ENCODE measurements at places on chromosomes 5 and 9. TPM values are rescaled to one million over a fixed set of nuclear protein-coding genes. Genes with fewer than 3 reads are reported as not detected.

PCDHGA3 gene
- 0.54 TPM for total RNA-seq

DNA sequence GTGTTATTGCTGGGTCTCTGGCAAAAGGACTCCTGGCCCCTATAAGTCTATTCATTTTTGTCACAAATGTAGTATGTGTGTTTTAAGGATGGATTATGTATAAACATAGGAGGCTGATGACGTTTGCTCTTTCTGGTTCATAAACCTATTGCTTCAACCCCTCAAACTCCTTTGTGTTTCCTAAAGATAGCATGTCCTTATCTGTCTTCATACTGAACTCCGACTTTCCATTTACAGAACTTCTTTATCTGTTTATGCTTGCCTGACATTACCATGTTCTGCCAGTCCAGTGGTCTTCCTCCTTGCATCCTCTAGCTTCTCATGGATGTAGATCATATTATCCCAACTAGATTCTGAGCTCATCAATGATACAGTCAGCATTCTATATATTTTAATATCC lies 46.1 kb downstream of the ARHGEF28 start:
- DNase-seq: peak; percentile 26

COL15A1 gene
- total RNA-seq: under 0.01 TPM

LRRTM2 gene
- total RNA-seq: 0.27 TPM

LECT2 gene
- total RNA-seq: not detected

DNA sequence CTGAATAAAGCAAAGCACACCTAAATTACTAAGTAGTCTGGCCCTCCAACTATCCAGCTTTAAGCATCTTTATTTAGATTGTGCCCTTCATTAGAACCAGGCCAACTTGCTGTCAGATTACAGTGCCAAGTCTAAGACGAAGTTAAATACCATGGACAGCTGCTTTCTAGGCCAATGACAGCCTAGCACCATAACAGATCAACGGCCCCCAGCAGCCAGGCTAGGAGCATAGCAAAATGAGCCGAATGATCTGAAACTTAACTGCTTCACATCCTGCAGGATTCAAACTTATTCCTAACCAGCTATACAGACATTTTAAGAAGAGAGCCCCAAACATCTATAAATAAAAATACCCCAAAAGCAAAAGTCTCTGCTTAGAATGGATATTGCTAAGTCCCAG lies 6.8 kb downstream of the SLC24A2 start:
- DNase-seq: no peak

GRCh38 chr5:171538681-171539080 lies 119.2 kb downstream of the FGF18 start:
- DNase-seq: no peak

LOX gene
- total RNA-seq: 14.3 TPM

- DNase-seq: no peak
These were observed 5.8 kb upstream of the TRIM41 start for GRCh38 chr5:181217111-181217802.

FGF10 gene
- total RNA-seq: not detected

GRCh38 chr9:88215196-88216125 lies 77.2 kb upstream of the SPATA31C2 start:
- no peak for DNase-seq

DNA sequence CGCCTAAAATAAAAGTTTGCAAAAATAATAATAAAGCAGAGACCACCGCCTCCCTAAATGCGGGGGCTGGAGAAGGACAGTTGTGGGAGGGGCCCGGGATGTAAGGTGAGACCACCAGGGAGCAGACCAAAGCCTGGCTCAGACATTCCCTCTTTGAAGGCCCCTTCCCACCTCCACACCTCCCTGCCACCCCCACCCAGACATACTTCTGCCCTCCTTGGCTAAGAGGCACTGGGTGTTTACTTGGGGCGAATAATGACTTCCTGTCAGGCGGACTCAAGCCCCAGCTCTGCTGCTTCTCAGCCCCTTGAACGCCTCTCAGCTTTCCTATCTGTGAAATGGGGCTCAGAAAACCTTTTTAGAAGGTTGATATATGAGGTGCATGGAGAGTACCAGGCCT lies 58.8 kb upstream of the GGTA1 start:
- no peak for DNase-seq

DNA sequence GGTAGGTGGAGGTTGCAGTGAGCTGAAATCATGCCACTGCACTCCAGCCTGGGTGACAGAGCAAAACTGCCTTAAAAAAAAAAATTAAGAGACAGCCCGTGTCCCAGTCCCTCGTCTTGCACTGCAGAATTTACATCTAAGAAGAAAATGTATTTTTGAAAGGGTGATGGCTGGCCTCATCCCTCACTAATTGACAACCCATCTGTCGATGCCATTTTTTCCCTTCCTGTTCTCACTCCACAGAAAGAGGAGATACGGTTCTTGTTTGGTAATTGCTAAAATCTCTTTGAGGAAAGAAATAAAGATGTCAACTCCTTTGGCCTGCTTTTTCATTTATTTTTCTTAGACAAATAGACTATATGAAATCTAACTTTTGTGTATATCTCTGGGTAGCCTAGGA lies 2.4 kb upstream of the LSM11 start:
- DNase-seq: no peak

DNA sequence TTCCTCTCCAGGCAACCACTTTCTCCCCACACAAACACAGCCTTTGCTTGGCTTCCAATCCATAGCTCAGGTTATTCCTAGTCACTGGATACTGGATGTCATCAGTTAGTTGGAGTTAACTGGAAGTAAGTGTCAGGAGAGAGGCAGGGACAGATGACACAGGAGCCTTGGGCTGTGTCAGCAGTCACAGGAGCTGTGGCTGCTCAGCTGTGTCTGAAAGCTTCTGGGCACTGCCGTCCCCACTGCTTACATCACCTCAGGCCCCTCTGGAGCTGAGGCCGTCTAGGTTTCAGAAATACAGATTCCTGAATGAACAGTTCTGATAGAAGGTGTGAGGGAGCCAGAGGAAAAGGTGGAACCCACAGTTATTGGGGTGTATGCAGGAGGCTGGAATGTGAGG lies 17.3 kb upstream of the FAM240B start:
- DNase-seq: no peak

DNA sequence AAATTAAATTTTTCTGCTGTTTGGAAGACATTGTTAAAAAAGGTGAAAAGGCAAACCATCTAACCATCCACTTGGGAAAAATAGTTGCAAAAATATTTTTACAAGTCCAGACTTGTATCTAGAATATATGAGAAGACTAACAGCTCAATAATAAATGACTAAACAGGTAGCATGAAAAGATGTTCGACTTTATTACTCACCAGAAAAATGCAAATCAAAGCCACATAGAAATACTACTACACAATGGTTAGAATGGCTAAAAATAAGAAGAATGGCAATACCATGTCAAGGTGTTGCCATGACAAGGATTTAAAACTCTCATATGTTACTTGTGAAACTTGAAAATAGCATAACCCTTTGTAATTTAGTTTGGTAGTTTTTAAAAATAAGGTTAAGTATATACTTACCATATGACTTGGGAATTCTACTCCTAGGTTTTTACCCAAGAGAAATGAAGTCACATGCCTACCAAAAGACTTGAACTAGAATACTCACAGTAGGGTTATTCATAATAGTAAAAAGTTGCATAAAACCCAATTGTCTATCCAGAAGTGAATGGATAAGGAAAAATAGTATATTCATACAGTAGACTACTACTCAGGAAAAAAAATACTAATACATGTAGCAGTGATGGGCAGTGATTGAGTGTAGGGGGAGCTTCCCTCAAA lies 93.8 kb downstream of the VPS13A start:
- DNase-seq: no peak

GRCh38 chr9:89536145-89536574 lies 38.2 kb upstream of the SEMA4D start:
- DNase-seq: no peak

TCF7 gene
- total RNA-seq: 0.81 TPM

DNA sequence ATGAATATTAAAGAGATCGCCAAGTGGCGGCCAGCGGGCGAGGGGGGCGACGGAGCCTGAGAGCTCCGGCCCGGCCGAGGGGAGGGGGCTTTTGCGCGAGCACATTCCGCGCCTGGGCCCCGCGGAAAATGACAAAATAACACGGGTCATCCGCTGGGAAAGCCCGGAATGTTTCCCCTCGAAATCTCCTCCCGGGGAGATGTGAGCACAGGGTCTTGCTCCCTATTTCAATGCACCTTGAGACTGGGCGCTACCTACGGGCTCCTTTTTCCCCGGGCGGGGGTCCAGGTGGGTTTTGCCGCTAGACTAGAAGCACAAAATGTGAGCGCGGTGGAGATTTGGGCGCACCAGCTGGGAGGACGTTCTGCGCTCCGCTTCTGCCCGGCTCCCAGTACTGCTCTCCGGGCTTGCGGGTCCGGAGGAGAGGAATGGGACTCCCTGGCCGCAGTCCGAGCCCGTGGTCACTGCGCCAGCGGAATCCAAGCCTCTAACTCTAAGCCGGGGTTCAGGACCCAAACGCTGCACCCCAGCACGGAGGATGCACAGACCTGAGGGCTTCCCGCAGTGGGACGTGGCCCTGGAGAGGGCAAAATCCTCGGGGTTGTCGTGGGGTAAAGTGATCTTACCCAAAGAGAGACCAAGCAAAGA lies 2.8 kb upstream of the PRDM12 start:
- DNase-seq: no peak

DNA sequence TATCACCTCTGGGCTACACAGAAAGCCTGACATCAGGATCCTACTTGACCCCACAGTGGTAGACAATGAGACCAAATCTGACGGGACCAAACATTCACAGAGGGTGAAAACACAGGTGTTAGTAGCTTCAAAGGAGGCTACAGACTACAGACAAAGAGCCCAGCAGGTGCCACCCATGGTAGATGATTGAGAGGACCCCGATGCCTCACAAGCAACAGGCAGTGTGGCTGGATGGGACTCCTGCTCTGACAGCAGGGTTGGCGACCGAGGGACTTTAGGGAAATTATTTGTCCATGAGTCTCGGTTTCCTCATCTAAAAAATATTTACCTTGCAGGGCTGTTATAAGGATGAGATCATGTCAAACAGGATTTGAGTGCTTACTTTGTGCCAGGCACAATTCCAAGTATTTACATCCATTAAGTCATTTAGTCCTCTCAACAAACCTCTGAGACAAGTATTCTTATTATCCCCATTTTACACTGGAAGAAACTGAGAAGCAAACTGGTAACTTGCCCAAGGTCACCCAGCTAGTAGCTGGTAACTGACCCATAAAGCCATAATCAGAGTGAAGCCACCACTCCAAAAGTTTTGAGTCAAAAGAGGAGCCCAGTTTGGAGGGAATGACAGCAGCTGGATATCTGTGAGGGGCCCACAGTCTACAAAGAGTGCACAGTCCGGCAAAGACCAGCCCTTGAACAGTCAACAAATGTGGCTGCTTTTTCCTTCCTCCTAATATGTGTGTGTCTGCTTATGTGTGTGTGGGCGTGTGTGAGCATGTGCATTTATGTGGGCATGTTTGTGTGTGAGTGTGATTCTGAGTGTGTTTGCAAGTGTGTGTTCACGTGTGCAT lies 502.0 kb downstream of the BNC2 start:
- no peak for DNase-seq

- no peak for DNase-seq
These were observed 34.7 kb downstream of the TRIP13 start for GRCh38 chr5:927172-928015.

PCDHB16 gene
- total RNA-seq: not detected

IL13 gene
- total RNA-seq: under 0.01 TPM

GRCh38 chr5:78497573-78498533 lies 137.4 kb downstream of the SCAMP1 start:
- no peak for DNase-seq

GRCh38 chr5:69038539-69038938 lies 55.3 kb upstream of the SLC30A5 start:
- DNase-seq: no peak

UGT3A2 gene
- 0.54 TPM for total RNA-seq

CCNI2 gene
- total RNA-seq: 0.27 TPM

DNA sequence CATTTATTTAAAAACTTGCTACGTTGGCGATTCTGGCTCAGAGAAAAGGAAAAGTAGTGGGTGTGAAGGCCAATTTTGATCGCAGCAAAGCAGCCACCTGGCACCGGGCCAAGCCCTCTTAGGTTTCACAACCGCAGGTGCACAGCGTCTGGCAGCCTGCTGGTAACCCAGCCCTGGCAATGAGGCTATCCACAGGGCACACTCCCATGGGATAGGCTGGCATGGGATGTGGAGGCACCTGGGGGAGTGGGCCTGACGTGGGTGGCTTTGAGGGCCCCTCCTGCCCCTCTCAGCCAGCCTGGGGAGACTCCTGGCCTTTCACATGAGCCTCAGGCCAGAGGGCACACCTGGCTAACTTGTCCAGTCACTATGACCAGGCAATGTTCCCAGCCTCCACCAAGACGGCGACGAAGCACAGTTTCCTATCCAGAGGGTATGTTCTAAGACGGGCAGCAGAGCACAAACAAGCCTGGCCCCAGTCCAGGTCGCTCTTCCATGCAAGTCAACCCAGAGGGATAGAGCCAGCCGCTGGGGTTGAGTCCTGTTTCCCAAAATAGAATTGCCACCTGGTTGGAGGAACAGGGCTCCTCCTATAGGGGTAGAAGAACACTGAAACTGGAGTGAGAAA lies 19.0 kb downstream of the CMBL start:
- DNase-seq: peak; percentile 14

DNA sequence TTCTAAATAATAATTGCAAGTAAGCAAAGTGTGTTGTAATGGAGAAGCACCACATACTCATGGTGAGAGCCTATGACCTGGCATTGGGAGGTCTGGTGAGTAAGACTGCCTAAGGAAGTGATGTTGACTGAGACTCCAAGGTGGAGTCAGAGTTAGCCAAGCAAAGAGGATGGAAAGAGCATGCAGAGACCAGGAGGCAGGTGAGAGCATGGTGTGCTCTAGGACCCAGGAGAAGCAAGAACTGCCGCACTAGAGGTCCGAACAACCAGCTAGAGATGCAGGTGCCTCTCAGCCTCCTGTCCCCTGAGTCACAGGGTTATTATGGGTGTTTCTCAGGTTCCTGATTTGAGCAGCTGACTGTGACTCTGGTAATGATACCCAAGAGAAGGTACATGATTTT lies 27.3 kb downstream of the ANP32B start:
- peak; percentile 61 for DNase-seq

- no peak for DNase-seq
These were observed 103.2 kb downstream of the RGS3 start for GRCh38 chr9:113566712-113567071.

ISL1 gene
- not detected for total RNA-seq

DNA sequence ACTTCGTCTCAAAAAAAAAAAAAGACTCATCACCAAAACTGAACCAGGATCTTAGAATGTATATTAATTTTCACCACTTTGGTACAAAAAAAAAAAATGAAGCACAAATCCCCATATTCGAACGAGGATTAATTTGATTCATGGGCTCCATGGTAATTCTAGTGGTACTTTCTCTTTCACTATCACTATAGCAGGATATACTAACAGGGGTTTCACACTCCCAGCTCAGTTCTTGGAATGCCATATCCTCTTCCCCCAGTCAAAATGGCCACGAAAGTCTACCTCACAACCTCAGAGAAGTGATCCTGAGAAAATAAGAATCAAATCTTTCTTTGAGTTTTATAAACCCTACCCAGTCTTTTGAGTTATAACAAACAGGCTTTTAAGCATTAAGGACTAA lies 235.7 kb downstream of the FBXL17 start:
- no peak for DNase-seq

CER1 gene
- total RNA-seq: under 0.01 TPM
